ENCODE measurements at places on chromosomes 3 and 15.

- DNase-seq = no peak
Observed at GRCh38 chr3:104735691-104736090, 631.0 kb upstream of the ALCAM start.

DNA sequence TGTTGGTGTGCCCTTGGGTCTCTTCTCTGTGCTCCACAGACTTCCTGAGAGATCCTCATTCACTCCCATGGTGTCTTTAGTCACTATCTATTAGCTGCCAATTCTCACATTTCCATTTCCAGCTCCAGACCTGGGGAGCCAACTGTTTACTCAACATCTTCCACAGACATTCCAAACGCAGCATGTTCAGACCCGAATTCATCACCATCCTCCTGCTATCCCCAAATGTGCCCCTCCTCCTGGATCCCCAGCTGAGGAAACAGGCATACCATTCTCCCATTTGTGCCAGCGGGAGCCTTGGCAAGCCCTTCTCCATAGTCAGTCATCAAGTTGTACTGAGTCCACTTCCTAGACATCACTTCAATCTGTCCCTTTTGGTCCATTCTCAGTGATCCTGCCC, 67.1 kb downstream of the TAMM41 start:
- DNase-seq = no peak

DNA sequence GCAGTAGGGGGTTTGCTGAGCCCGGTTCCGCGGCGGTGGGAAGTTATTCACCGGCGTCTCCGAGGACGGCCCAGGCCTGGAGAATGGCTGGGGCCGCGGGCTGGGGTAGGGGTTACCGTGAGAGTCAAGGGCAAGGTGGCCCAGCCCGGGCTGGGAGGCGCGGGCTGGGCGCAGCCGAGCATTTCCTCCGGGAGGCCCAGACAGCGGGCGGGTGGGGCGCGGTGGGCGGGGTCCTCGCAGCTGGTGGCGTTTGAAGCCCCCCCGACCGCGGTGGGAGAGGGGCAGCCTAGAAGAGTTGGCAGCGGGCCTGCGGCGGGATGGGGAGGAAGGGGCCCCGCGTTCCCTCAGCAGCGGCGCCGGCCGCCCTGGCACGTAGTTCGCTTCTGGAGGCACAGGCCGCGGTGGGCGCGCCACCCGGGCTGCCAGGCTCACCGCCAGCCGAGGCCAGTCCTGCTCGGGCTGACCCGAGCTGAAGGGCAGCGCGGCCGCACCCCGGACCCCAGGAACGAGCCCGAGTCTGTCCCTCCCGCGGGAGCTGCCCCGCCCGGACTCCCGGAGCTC, 960 bp upstream of the KLF13 start:
- DNase-seq = peak; percentile 34

DNA sequence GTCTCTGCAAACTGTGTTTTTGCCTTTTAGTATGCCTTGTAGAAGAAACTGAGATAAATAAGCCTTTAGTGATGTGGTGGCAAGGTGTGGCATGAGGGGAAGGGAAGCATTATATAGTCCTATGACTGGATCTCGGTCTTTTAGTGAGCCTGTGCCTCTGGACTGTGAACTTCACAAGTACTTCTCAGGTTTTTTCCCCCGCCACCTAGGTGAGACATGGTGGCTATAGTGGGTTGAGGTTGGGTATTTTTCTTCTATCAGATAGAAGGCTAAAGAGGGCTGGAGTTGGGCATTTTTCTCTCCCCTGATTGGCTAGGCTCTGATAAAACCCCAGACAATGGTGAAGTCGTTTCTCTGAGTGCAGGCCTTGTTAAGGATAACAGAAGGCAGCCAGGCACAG, 38.7 kb upstream of the ZFAND6 start:
- no peak for DNase-seq

DNA sequence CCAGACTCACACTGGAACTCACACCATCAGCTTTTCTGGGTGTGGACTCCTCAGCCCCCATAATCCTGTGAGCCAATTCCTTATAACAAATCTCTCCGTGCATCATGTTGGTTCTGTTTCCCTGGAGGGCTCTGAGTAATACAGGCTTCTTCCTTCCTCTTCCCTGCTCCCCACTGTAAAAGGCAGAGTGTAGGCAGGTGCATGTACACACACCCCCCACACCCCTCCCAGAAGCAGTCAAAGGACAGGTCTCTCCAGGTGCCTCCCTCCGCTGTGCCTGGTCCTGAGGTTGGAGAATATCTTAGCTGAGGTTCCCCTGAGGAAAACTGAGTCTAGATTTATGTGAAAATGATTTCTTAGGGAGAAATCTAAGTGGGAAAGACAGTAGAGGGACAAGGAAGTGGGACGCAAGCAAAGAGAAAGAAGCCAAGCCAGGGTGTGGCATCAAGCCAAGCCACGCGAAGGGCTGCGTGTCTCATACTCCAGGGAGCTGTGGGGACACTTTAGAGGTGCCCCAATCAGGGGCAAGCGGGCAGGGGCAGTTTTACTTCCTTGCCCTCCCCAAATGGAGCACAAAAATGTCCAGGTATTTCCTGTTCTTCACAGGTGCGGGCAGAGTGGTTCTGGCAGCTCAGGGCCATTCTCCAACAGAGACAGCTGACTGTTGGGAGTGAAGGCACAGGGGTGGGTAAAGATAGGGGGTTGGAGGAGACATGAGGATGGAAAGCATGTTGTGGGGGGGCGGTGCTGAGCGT, 86.6 kb downstream of the HMG20A start:
- DNase-seq = no peak

DNA sequence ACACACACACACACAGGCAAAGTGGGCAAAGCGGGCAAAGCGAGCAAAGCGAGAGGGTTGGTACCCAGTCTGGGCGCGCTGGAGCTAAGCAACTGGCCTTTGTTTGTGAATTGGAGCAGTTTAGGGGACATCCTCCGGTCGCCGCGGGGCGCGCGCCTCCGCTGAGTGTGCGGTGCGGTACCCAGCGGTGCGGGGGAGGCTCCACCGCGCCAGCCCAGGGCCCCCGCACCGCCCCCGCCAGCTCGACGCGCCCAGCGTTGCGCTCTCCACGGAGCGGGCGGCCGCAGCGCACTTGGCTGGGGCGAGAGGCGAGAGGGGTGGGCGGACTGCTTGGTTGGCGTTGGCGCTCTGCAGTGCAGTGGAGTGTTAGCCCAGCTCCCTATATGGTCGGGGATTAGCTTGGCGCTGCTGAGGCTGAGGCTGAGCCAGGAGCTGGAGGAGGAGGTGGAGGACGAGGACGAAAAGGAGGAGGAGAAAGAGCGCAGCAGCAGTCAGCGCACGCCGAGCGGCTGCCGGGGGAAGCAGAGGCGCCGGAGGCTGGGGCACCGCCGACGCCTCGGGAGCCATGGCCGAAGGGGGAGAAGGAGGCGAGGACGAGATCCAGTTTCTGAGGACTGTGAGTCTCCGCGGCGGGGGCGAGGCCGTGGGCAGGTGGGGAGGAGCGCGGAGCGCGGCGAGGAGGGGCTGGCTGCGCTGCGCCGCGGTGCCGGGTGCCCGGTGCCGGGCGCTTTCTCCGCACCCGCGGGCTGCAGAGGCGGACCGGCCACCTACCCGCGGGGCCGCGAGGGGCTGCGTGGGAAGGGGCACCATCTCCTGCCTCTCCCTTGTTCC, at the start of gene RYR3:
RYR3 (plus strand) TSS at position 487 of the 831 bp plus-strand sequence; CDS start at position 566, 79 bp downstream.
- no peak for DNase-seq

- no peak for DNase-seq
Observed at GRCh38 chr3:27666708-27667107, 55.4 kb downstream of the EOMES start.

DNA sequence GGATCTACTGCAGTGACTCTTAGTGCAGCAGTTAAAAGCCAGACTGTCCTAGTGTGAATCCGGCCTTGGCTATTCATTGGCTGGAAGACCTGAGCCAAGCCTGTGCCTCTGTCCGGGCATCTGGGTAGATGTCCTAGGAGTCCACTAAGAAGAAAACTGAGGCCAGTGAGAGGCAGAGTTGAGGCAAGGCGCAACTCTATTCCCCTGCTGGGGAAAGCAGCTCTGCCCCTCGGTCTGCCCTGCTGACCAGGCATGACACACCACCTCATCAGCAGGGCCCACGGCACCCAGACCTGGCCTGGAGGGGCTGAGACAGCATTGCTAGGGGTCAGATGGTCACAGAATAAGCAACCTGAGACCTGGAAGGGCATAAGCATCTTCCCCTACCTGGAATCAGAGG, 46.7 kb upstream of the ABHD2 start:
- DNase-seq = no peak

- no peak for DNase-seq
Observed at GRCh38 chr3:71640331-71640983, 56.9 kb upstream of the FOXP1 start.

GRCh38 chr3:98784042-98784441, 20.9 kb downstream of the ST3GAL6 start:
- no peak for DNase-seq

DNA sequence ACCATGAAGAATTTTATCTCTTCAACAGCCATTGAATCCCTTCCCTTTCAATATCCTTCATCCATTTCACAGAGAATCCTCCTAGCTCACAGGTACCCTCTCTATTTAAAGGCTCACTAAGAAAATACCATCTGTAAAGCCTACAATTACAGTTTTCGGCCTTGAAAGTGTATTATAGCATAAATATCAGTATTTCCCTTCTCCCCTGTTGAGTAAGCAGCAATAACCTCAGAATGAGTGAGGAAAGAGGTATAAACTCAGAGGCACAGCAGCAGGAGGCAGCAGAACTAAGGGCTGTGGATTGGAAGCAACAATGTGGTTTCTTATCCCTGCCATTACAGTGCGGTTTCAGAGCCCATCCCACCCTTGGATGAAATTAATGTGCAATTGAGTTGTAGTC, 360.6 kb upstream of the ATP10A start:
- DNase-seq = no peak

DNA sequence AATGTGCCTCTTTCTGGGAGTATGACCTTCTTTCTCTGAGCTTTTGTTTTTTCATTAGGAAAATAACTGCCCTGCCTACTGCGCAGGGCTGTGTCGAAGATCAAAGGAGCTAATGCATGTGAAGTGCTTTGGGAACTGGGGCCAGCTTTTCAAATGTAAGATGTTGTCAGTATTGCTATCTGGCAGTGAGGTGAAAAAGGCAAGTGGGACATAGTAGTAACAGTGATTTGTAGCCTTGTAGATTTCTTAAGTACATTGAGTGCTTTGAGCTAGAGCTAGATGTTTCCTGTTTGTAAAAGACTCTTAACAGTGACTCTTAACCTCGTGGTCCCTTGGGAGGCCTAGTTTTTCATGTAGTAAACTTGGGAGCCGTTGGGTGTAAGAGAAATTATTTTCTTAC, 126.5 kb downstream of the ECT2 start:
- no peak for DNase-seq

- DNase-seq = no peak
Observed at GRCh38 chr15:45259796-45260195, 7.8 kb downstream of the SLC28A2 start.

- DNase-seq = no peak
Observed at GRCh38 chr3:125324341-125324740, 50.8 kb downstream of the ZNF148 start.

Data from activated T-helper 1 cell treated with anti-CD3 and anti-CD28 coated beads, Interleukin-2, amount 50 U/mL, for 16 hours (primary cell).